ENCODE measurements at places on chromosomes 11 and 22.

GRCh38 chr22:29316141-29316828 lies 788 bp upstream of the RASL10A start:
- DNase-seq = no peak

- no peak for DNase-seq
Observed at GRCh38 chr11:1553808-1554594, 18.1 kb downstream of the DUSP8 start.

GRCh38 chr11:94563848-94564467 lies 3.2 kb upstream of the PIWIL4 start:
- no peak for DNase-seq

DNA sequence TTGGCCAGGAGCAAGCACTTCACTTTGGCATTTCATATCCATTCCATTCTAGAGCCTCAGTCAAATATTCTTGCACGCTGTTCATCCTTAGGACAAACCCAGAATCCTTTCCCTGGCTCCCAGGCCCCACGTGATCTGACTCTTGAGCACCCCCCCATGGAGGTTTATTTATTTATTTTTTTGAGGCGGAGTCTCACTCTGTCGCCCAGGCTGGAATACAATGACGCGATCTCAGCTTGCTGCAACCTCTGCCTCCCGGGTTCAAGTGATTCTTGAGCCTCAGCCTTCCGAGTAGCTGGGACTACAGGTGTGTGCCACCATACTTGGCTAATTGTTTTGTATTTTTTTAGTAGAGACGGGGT lies 12.7 kb upstream of the TSGA10IP start:
- no peak for DNase-seq

DNA sequence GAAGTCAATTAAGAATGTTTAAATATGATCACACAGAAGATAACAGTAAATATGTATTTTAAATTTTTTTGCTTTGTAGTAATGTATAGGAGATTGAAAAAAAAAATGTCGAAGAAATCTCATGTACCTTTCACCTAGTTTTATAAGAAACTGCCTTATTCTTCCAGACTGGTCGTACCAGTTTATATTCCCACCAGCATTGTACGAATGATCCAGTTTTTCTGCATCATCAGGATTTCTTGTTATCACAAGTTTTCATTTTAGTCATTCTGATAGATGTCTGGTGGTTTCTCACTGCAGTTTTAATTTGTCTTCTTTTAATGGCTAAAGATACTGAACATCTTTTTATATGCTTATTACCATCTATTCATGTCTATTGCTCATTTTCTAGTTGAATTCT lies 101.8 kb upstream of the CTSC start:
- no peak for DNase-seq

DNA sequence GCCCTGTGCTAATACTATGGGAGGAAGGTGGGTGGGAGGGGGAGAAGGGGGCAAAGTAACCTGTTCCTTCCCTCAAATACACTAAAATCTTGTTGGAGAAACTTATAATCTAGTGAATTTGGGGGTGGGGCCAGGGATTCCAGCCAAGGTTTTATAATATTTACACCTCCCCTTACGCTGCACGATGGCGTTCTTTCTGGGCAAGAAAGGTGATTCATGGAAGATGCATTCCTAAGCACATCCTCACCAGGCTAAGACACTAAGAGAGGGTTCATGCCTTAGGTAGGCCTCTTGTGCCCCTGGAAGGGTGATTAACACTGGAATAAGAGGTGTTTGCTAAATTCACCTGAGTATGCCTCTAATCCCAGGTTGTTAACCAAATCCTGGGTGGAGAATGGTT lies 82.6 kb downstream of the BARX2 start:
- no peak for DNase-seq

DNA sequence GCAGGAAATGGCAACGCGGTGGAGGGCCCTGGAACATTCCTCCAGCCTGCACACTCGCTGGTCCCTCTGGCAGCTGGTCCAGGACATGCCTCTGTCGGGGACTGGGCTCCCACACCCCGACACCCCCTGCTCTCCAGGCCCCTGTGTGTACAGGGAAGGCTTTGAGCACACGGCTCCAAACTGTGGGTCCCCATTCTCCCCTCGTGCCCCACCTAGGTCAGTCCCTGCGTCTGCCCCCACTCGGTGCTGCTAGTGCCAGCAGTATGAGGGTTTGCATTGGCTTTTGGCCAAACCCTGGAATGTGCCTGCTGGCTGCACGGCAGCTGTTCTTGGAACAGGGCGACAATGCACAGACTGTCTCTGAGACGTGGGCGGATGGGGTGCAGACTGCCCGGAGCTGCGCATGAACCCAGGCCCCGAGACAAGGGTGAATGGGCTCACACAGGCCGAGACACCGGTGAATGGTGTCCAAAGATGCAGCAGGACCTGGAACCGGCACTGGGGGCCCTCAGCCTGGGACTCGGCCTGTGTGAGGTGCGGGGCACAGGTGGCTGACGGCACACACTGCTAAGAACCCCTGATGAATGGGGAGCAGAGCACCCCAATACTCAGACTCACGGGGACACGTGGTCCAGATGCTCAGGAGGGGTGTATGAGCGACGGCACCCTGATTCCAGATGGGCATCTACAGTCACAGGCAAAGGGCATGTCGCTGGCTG lies 7.5 kb upstream of the SYT8 start:
- no peak for DNase-seq

GRCh38 chr11:75149766-75150465 lies 991 bp upstream of the SLCO2B1 start:
- no peak for DNase-seq

- no peak for DNase-seq
Observed at GRCh38 chr22:30777587-30777986, 82.9 kb downstream of the OSBP2 start.

- no peak for DNase-seq
Observed at GRCh38 chr22:46560696-46561295, 23.4 kb upstream of the CELSR1 start.

GRCh38 chr11:12008790-12009616 lies 577 bp upstream of the DKK3 start:
- DNase-seq = no peak

DNA sequence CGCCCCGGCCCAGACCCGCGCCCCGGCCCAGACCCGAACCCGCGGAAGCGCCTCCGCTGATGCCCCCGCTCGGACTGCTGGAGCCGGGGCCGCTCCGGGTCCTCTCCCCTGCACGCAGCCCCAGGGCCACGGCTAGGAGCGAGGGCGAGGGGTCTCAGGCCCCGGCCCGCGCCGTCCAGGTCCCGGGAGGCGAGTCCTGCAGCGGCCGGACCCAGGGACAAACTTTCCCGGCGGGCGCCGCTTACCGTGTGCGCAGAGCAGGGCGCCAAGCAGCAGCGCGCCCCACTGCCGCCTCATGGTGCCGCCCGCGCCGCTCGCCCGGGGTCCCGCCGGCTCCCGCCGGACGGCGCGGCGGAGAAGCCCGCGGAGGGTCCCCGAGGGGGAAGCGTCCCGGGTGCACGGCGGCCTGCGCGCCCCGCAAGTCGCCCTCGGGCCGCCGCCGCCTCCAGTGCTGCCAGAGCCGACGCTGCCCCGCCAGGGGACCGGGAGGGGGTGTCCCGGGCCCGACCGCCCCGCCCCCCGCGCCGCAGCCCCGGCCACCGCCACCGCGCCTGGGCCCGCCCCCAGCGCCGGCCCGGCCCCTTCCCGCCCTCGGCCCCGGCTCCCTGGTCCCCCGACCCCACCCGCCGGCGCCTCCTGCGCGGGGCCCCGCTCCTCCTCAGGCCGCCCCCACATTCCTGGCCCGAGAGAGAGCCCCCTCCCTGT lies at the start of gene LRP4:
Gene LRP4, minus strand, starts transcription at position 468 of the 705 bp plus-strand sequence. Its CDS starts 171 bp downstream, at position 297.
- no peak for DNase-seq

GRCh38 chr22:49779211-49779610 lies 48.5 kb downstream of the BRD1 start:
- DNase-seq = no peak

DNA sequence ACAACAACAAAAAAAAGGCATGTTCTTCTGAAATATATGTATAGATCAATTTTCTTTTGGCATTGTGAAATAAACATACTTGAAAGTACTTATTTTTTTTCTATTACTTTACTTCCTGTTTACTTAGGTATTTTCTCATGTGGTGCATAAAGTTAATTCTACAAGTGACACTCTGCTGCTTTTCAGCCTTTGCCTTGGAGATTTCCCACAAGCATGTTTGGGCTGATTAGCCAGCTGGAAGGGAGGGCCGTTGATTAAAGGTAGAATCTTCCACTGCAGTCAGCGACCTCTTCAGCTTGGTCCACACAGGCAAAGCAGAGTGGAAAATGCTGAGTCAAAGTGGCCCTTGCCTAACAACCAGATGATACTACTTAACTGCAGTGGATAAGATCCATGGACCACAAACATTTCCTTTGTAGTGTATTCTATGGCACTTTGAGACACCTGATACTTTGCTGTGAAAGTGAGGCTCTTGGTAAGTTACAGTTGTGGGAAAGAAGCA lies 176.0 kb downstream of the ARHGAP42 start:
- DNase-seq = no peak

DNA sequence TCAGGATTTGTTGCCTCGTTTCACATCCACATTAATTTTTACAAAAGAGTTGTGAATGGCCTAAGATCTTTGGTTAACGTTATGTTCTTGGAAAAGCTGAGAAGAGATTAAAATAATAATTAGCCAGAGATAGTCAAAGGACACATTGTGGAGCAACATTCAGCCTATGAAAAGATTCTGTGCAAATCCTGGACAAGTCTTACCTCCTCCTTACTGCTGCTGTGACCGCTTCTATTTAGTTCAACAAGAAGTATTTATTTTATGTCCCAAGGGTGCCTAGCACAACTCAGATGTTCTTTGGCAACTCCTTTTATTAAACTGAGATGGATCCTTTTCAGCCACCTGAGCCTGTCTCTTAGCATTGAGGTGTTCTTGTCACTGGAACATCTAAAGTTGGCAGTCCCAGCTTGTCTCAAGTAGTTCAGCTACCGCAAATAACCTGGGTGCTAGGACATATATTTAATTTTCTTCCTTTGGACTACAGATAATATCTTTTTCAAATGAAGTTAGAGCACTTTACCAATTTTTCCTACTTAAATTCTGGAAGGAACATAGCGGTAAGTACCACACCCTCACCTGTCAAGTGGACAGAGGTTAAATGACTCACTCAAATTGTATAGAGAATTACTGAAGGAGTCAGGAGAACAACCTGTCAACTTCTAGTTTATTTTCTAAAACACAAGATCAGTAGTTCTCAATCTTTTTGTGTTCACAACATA lies 80.5 kb upstream of the CHRM4 start:
- DNase-seq = no peak

Data from stimulated activated CD4-positive, alpha-beta T cell treated with anti-CD3 and anti-CD28 coated beads, Interleukin-15, amount 100 ng/mL, for 1 hour (primary cell).